ENCODE measurements at places on chromosomes 5 and 9.

- DNase-seq, result no peak
Measured at GRCh38 chr5:149733129-149733900, 3.2 kb downstream of the PPARGC1B start.

DNA sequence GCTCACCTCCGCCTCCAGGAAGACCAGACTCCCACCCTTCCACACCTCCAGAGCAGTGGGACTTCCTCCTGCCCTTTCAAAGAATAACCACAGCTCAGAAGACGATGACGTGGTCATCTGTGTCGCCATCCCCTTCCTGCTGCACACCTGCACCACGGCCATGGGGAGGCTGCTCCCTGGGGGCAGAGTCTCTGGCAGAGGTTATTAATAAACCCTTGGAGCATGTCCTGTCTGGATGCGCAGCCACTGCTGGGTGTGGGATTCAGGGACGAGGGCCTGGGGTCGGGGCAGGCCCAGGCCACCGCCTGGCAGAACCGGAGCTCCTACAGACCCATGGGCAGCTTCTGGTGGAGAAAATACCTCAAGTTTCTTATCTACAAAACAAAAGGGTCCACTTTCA is 5.0 kb downstream of the PAEP start:
- DNase-seq, result no peak

GRCh38 chr5:149651686-149652085 is 70.4 kb downstream of the ARHGEF37 start:
- DNase-seq, result no peak

GRCh38 chr9:7153566-7153965 is 395.8 kb downstream of the KDM4C start:
- DNase-seq, result no peak

- no peak for DNase-seq
Measured at GRCh38 chr5:141412854-141413539, at the start of gene PCDHGA10. PCDHGA10 (plus strand) TSS chr5:141412987; CDS start chr5:141413176, 189 bp downstream.

GRCh38 chr9:131298341-131298740 is 8.8 kb downstream of the PLPP7 start:
- no peak for DNase-seq

GRCh38 chr5:145236127-145236526 is 599.0 kb downstream of the PRELID2 start:
- DNase-seq, result no peak

GRCh38 chr5:162990856-162991497 is 446.4 kb upstream of the CCNG1 start:
- no peak for DNase-seq

- DNase-seq, result no peak
Measured at GRCh38 chr5:82421119-82421518, 143.0 kb upstream of the RPS23 start.

DNA sequence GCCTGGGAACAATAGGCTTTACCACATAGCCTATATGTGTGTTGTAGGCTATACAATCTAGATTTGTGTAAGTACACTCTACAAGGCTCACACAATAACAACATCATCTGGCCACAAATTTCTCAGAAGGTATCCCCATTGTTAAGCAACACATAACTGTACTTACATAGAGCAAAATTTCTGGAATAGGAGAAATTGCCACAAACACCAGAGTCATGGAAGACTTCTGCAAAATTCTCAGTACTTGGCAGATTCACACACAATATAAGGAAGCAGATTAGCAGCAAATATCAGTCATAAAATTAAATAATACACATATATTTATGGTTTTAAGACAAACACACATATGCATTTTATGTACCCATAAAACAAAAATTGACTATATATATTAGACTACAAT is 16.4 kb downstream of the GNAQ start:
- DNase-seq, result no peak

DNA sequence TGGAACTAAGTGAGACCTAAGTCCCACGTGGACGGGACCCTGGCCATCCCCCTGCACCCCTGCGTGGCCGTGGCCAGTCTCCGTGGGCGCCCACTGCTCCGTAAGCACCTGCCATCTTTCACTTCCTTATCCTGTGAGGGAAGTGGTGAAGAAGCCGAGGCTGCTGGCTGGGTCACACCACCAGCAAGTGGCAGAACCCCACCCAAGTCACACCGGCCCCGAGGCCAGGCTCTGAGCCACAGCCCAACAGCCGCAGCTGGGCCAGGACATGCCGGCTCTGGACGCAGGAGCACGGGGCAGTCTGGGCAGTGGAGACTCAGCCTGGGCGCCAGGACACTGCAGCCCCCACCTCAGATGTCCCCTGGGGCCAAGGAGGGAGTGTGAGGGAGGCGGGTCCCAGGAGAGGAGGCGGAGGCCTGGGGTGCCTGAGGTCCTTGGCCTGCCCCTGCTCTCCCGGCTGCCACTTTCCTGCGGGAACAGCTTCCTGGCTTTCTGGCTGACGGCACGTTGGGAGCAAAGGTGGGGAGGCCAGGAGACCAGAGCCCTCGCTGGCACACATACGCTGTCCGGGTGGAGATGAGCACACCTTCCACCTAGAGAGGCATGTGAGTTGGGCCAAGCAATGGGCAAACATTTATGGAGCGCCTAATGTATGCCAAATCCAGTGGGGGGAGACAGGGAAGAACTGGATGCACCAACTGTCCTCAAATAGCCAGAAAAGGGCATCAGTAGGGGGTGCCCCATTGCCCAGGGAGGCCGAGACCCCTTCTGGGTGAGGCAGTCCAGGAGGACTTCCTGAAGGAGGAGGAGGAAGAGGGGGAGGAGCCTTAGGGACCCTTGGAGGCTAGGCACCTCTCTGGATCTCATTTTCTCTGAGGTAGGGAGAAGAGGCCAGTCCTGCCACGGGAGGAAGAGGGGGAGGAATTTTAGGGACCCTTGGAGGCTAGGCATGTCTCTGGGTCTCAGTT is 43.9 kb upstream of the EGFL7 start:
- DNase-seq, result peak; percentile 58

DNA sequence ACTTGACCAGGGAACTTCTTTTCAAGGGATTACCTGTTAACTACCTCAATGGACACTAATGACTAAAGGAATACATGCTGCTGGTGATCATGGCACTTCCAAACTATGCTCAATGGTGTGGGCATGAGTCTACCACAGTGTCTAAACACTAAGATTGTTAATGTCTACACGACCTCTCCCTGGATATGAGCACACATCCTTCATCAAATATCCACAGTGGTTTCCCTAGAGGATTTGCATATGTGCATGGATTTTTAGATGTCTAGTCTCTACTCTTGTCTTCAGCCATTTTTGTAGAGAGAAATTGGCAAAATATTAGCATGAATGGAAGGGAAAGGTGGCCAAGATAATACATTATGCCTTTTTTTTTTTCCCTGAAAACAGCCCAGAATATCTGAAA is 113.3 kb upstream of the CCDC152 start:
- DNase-seq, result no peak

- no peak for DNase-seq
Measured at GRCh38 chr5:115461506-115462290, 82.9 kb downstream of the FEM1C start.

GRCh38 chr5:75668445-75668844 is 48.8 kb downstream of the POC5 start:
- no peak for DNase-seq

- DNase-seq, result no peak
Measured at GRCh38 chr5:99054972-99055371, 126.2 kb upstream of the CHD1 start.
